Amygdala (tissue), 56 donors: ENCODE measurements at places on chromosomes 1 and 21.
A peak's percentile ranks its signal among the peaks of the same experiment; 100 is the strongest.

DNA sequence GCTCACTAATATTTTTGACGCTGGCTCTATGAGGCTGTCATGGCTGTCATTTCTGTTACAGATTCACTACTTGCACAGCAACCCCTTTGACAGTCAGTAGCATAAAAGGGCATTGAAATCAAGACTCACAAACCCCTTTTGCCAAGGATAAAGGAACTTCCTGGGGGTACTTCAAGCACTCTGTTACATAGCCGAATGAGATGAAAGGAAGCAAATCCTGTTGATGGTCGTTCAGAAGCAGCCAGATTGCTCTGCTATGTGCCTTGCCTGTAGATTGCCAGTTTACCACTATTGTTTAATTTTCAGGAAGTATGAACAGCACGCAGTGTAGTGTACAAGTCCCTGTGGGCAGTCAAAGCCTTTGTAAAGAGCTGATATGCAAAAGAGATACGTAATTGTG, 296.2 kb downstream of the LRRIQ3 start:
- DNase-seq: no peak

DNA sequence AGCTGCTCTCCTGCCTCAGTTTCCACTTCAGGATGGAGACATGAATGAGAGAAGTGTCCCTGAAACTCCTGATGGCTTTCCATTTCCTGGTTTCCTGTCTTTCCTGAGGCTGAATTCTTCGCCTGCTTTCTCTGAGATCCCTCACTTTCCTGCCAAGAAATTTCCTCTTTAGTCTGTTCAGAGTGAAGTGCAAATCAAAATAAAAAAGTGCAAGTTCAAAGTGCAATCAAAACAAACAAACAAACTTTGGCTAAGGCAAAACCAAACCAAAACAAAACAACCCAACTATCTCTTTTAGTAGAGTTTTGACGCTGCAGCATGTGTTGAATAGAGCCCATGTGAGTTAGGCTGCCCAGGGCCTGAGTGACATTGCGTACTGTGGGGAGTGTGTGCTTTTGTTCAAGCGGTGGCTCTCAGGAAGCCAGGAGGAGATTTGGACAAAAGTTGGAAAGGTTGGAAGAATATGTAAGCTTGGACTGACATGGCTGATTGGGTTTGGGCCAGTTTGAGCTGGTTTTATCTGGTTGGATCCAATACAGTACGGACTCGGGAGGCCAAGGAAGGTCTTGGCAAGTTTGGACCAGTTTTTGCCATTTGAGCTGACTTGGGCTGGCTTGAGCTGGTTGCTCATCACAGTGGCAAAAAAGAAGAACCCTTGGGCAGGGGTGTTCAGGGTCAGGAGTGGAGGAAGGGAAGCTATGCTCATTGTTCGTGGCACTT, 61.1 kb upstream of the TINAGL1 start:
- DNase-seq: no peak

DNA sequence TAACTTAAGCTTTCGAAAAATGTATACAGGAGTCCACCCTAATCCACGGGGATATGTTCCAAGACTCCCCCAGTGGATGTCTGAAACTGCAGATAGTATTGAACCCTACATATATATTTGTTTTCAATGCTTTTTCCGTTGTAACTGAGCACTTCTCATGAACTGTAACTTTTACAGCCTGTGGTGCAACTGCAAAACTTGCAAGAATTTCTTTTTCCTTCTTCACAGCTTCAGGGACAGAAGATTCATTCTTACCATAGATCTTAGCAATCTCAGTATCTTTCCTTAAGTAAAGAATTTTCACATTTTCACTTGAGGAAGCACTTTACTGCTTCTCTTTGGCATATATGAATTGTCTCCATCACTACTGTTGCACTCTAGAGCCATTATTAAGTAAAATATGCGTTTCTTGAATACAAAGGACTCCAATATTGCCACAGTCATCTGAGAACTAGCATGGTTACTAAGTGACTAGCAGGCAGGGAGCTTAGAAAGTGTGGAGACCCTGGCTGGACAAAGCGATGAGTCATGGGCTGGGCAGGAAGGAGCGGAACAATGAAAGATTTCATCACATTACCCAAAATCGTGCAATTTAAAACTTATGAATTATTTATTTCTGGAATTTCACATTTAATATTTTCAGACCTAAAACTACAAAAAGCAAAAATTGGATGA, 14.1 kb downstream of the DPYD start:
- DNase-seq: no peak

DNA sequence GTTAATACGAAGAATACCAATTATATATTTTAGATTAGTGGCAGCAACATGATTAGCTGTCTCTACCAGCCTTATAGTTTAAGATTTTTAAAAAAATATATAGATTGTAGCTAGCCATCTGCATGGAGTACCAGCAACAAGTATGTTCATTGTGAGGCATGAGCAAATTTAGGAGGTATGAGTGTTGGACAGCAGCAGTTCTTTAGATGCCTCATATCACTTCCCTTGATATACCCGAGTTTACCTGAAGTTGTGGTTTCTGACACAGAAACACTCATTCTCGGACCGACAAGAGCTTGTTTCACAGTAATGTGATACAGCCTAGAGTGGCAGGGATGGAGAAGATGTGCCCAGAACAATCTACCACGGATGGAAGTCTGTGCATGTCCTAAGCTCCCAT, 69.1 kb downstream of the RGS18 start:
- DNase-seq: no peak

- DNase-seq: peak; percentile 76
These were observed 45.1 kb downstream of the SLC2A1 start for GRCh38 chr1:42913426-42914091.

GRCh38 chr1:22398656-22399420, 52.8 kb upstream of the ZBTB40 start:
- no peak for DNase-seq

- DNase-seq: no peak
These were observed 130.2 kb downstream of the ZMYM4 start for GRCh38 chr1:35398739-35399138.

DNA sequence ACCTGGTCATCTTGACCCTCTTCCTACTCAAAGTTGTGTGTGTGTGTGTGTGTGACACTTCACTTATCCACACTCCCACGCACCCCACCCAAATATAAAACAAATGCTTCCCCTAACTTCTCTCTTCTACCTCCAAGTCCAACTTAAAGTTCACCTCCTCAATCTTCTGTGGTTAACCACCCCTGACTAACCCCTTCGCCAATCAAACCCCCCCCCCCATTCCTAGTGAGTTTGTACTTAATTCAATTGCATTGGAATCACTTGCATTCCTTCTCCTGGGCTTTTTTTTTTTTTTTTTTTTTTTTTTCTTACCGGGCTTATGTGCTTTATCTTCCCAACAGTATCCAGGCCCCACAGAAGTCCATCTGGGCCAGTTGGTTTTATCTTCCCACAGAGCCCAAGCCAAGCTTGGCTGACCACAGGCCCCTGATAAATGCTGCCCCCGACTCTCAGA, 78.4 kb downstream of the CD58 start:
- no peak for DNase-seq

DNA sequence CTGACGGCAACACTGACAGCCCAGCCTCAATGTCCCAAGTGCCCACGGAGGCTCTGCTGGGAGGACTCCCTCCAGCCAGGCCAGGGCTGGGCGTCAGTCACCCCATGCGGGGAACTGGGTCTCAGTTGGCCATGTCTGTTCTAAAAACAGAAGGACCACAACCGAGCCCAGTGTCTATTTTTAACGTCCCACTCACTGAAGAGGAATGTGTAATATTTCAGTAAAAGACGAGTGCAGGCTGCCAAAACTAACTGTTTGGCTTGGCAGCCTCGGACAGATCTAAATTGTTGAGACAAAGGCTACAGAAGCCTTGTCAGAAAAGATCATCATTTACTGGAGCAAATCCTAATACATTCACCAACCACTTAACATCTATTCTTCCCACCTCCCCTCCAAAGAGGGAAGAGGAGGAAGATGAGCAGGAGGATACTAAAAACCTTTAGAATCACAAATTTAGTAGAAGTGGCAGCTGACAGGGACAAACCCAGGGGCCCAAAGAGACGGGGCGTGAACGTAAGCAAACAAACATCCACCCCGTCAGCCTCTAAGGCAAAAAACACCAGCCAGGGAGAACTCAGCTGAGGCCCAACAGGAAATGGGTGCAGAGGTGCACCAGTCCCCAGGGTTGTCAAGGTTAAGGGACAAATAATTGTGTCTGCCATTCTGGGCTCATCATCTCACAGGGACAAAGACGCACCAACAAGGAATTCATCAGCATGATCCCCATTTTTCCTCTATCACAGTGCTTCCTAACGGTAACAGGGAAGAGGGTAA, 18.7 kb downstream of the C1orf198 start:
- DNase-seq: no peak

DNA sequence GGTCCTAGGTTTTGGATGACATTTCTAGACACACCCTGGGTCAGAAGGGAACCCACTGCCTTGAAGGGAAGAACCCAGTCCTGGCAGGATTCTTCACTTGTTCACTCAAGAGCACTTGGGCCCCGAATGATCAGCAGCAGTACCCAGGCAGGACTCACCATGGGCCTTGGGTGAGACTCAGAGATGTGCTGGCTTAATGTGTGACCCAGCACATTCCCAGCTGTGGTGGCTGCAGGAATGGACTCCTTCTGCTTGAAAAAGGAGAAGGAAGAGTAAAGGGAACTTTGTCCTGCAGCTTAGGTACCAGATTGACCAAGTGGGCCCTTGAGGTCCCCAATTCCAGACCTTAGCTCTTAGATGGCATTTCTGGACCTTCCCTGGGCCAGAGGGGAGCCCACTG, 12.3 kb upstream of the SMAP2 start:
- DNase-seq: no peak

DNA sequence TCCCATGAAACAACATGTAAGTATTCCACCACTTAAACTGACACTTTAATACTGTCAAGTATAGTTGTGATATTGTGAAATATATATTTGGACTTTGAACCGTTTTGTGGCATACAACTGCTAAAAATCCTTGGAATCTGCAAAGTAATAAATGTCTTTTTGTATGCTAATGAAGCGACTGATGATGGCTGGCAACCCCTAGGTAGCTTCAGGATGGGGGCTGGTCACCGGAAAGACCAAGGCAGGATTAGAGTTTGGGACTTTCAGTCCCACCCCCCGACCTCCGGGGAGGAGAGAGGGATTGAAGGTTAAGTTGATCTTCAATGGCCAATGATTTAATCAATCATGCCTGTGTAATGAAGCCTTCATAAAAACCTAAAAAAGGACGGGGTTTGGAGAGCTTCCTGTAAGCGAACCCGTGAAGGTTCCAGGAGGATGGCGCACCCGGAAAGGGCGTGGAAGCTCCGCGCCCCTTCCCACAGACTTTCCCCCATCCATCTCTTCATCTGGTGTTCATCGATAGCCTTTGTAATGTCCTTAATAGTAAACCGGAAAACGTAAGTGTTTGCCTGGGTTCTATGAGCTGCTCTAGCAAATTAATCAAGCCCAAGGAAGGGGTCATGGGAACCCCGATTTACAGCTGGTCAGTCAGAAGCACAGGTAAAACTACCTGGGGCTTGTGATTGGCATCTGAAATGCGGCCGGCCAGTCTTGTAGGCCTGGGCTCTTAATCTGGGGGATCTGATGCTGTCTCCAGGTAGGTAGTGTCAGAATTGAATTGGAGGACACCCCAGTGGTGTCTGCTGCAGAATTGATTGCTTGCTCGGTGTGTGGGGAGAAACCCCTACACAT, 1.8 kb upstream of the ZNF281 start:
- DNase-seq: no peak

DNA sequence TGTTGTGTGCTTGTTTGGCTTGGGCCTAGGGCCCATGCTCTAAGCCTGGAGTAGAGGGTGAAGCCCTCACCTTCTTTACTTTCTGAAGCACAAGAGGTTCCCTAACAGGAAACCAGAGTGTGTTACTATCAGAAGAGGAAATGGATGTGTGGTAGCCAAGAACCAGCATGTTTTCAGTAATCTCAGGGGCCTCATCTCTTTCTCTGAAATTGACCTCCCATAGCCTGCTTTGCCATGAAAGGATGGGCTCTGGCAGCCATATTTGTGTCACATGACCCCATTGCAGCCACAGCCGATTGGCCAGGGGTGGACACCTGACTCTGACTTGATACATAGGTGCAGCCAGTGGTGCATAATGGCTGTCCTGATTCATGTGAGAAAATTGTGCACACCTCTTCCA, 18.6 kb downstream of the A3GALT2 start:
- no peak for DNase-seq

- DNase-seq: no peak
These were observed 49.8 kb downstream of the ACOT7 start for GRCh38 chr1:6343506-6344405.

DNA sequence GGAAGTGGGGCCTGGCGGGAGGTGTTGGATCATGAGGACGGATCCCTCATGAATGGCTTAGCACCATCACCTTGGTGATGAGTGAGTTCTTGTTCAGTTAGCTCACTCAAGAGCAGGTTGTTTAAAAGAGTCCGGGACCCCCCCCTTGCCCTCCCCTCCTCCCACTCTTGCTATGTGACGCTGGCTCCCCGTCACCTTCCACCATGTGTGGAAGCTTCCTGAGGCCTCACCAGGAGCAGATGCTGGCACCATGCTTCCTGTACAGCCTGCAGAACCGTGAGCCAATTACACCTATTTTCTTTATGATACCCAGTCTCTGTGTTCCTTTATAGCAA, 3.0 kb upstream of the SLC19A1 start:
- no peak for DNase-seq

GRCh38 chr1:116711263-116711840, 42.9 kb upstream of the CD2 start:
- DNase-seq: no peak

DNA sequence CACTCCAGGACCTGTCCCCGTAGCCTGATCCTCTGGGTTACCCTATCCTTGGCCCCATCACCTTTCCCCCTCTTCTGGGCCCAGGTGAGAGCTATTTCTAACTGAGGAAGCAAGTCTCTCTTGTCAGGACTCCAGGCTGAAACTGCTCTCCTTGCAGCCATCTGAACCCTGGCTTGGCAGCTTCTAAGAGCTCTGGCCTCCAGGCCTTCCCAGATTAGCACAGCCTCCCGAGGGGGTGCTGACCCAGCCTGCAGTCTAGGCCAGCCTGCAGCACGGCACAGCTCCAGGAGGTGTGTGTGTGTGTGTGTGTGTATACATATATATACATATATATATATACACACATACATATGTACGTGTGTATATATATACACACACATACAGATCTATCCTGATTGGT, 17.4 kb downstream of the CACNA1S start:
- DNase-seq: no peak

DNA sequence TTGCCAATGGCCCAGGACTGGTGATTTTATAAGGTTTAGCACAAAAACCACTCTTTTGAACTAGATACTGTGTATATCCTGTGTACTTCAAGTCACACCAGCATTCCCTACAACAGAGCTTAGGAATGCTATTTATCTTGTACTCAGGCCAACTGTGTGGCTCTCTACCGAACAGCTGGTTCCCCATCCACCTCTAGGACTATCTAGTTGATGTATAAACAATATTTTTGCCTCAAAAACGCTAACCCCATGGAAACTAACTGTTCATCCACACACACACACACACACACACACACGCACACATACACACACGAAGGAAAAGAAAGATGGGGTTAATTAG, 28.7 kb upstream of the SLC45A3 start:
- DNase-seq: no peak

DNA sequence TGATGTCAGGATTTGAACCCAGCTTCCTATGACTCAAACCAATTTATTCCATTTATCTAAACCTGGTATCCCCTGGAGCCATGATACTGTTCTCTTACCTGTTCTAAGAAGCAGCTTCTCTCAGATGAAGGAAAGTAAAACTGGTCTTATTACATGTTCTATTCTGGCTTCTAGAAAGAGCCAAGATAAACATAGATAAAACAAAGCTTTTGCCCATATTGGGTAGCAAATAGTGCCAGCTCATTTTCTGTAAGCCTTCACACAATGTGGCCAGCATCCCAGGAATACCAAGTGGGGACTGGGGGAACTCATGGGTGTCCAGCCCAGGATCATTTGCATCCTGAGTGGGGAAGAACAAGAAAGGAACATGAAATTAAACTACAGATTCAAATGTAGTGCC, 53.5 kb upstream of the EPHA8 start:
- no peak for DNase-seq
